Mucosa of gallbladder (tissue), 1 donor: ENCODE measurements at places on chromosomes 7 and 10.
A peak's percentile ranks its signal among the peaks of the same experiment; 100 is the strongest.

DNA sequence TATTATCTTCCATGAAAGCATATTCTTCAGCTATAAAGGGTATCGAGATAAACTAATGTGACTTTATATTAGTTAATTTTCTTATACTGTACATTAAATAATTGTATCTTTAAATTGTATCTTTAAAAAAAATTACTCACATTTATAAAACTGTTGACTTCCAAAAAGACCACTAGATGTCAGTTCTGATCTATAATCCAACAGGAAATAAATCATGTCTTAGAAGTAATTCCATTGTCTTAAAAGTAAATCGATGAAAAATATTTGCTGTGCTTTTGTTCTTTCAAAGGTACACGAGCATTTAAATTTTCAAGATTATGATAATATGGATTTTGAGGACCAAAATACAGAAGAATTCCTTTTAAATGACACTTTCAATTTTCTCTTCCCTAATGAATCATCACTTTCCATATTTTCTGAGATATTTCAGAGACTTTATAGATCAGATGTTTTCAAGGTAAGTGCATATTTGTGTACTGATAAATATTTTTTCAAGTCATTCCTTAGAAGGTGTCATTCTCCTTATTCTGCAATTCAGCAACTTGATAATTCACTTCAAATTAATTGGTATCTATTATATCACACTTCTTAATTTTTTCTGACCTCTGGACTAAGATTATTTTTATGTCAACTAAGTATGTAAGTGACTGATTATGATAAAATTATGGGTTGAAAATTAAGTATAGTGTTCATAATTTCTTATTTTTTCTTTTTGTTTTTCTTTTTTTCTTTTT, 138.5 kb downstream of the CPED1 start:
- no peak for DNase-seq

- no peak for DNase-seq
Measured at GRCh38 chr7:47415318-47416212, 166.3 kb downstream of the TNS3 start.

DNA sequence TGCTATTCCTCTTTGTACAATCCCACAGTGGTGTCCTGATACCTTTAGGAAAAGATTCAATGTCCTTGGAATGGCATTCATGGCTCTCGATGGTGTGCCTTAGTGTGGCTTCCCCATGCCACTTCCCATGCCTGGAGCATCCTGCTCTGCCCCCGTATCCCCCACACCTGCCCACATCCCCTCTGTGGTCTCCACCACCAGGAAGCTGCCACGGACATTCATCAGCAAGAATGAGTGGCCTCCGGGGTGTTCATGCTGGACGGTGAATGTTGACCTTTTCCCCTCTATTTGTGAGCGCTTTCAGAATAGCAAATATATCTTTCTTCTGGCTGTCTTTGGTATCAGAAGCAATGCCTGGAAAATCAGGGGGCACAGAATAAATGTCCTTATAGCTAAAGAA, 262.0 kb upstream of the NRP1 start:
- no peak for DNase-seq

DNA sequence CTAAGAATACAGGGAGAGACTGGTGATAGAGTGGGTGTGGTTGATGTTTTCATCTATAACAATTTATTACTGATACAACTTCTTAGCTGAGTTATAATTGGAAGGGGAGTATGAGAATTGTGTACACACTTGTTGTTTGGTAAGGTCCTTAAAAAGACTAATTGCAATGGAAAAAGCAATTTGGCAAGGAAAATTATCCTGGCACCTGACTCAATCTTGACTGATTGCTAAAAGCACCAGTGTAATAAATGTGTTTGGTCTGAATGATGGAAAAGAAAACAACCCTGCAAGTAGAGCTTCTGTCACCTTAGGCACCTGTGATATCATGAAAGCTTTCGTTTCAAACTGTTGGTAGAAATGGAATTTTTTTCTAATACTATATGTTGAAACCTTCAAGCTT, 6.7 kb upstream of the GSDME start:
- DNase-seq, result no peak

GRCh38 chr10:5942474-5942873, 34.9 kb downstream of the IL15RA start:
- peak; percentile 49 for DNase-seq

DNA sequence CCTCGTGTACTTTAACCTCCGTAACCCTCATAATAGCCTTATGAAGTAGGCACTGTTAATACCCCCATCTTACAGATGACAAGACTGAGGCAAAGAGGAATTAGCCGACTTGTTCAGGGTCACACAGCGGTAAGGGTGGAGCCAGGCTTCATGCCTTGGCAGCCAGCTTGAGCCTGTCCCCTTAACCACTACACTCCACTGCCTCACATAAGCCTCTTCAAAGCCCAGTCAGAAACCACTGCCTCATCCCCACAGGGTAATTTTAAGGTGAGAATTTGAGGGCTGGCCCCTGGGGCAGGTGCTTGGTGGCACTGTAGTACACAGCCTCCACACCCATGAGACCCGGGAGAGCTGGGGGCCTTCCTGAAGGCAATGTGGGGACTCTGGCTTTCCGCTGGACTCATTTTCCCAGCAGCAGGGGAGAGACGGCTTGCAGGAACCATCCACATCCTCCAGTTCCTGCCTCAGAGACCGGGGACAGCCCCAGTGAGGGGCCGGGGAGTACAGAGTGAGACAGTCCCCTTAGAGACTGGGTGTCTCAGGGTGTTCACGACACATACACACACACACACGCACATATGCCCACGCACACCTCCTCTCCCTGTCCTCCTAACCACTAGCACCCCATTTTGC, 7.6 kb upstream of the C10orf105 start:
- DNase-seq, result no peak

- no peak for DNase-seq
Measured at GRCh38 chr7:5649641-5650040, 131.8 kb downstream of the RNF216 start.

DNA sequence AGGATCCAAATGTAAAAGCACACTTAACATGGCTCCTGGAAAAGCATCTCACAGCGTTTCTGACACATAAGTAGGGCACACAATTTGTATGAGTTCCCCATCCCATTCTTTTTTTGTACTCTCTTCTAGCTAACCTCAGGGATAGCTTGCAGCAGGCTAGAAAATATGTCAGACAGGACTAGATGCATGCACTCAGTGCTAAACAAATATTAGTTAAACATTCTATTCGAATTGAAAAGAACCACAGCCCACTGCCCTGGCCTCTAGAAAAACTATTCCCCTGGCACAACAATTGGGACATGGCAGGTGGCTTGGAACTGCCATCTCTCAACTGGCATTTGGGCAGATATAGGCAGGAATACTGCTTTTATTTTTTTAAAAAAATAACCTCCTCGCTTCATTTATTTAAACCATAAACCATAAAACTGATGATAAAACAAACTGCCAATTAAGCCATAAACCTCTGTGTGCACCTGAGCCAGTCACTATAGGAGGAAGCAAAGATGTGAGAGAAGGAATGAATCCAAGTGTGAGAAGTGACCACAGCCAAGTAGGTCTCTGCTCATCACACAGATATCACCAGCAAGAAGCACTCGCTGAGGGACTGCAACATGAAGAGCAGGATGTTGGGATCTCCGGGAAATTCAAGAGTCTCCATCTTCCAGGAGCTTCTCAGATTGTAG, 394.1 kb downstream of the NEBL start:
- no peak for DNase-seq

DNA sequence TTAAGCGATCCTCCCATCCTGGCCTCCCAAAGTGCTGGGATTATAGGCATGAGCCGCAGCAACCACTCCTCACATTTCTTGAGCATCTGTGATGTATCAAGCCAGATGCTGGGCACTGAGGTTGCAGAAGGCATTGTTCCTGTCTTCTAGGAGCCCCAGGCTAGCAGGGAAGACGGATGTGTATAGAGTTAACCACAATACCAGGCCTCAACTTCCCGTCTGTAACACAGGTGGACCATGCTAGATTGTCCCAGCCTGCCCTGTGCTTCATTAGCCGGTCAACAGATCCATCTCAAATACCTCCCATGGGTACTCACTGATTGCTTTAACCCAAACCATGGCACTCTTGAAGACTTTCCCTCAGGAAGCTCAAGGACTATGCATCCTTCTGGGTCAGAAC, 1.8 kb upstream of the CLDN4 start:
- DNase-seq, result no peak

DNA sequence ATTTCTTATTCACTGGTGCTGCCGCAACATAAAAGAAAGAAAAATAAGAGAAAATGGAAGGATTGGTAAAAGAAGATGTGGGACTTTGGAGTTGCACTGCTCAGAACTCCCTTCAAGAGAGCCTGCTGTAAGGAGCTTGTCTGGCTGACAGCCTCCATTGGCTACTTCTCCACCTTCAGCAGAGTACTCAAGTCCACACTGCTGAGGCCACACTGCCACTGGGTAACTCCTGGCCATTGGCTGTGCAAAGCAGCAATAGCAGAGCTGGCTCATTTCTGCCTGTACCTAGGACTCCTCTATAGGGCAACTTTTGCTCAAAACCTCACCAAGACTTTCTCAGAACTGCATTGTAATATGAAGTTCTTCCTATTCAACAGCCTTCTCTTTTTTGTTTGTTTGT, 38.7 kb upstream of the PCLO start:
- DNase-seq, result no peak

GRCh38 chr7:48512892-48513291, 341.6 kb downstream of the ABCA13 start:
- no peak for DNase-seq

- no peak for DNase-seq
Measured at GRCh38 chr7:75776295-75776971, 4.4 kb upstream of the CCL26 start.

DNA sequence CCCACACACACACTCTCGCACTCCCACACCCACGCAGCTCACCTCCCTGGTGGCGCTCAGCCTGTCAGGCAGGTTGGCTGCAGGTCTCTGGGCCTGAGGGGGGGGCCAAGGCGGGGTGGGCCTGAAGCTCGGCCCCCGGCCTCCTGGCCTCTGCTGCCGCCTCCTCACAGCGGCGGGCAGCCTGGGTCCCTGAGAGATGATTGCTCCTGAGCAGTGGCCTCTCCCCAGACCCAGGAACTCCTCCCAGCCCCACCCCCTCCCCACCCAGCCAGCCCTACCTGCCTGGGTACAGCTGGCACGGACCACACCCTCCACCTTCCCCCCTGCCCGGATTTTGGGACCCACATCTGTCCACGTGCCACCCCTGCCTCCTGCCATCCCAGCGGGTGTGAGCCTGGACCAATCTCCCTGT, 4.6 kb upstream of the TMEM184A start:
- DNase-seq, result no peak

DNA sequence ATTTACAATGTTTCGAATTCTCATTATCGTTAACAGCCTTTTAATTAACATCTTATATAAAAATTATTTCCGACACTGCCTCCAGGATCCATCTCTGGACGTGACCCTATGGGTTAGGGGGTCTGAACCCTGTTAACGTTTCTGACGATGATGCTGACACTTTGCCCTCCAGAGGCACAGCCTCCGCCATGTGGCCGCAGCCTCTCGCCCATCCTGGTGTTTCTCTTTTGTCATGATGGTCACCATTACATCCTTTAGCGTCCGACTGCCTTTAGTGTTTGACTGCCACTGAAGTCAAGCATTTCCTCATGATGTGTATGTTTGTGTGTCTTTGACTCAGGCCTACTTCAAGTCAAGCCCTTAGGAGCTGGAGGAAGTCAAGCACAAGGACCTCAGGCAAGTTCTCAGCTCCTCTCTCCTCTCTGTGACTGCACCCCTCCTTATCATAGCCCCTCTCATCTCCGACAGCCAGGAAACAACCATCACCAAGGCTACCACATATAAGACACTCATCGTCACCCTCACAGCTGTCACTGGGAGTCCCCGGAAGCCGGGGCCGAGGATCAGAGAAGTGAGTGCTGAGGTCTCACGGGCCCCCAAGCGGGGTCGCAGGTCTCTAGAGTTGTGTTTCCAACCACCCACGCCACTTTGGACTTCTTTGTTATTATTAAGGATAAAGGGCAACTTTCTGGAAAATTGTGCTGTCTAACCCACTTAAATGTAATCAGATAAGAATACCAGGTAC, 96.1 kb upstream of the PPP2R2D start:
- no peak for DNase-seq

DNA sequence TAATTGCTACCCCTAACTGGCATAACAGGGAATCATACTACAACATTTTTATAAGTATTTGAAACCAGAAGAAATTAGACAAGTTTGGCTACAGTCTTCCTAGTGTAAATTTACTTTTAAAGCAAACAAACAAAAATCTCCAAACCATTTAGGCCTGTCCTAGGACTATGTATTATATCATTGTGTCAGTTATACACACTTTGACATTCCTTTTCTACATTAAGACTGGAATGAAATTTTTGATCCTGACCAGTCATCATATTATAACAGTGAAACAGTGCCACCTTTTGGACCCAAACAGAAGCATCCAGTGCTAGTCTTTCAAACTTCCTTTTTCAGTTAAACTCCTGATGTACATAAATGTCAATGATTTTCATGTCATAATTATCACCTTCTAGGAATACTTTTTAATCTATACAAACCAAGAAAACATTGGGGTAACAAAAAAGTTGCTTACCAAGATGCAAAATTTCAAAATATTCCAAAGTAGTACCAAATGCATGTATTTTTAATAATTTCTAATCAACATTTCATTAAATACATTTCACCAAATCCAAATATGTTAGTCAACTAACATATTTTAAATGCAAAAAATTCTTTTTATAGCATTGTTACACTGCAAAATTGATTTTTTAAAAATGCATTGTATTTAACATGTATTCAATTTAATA, 75.7 kb downstream of the IMMP2L start:
- DNase-seq, result no peak

GRCh38 chr7:67990716-67991115, 994.1 kb downstream of the TYW1 start:
- DNase-seq, result no peak

GRCh38 chr7:69787736-69788431, 189.6 kb downstream of the AUTS2 start:
- no peak for DNase-seq

DNA sequence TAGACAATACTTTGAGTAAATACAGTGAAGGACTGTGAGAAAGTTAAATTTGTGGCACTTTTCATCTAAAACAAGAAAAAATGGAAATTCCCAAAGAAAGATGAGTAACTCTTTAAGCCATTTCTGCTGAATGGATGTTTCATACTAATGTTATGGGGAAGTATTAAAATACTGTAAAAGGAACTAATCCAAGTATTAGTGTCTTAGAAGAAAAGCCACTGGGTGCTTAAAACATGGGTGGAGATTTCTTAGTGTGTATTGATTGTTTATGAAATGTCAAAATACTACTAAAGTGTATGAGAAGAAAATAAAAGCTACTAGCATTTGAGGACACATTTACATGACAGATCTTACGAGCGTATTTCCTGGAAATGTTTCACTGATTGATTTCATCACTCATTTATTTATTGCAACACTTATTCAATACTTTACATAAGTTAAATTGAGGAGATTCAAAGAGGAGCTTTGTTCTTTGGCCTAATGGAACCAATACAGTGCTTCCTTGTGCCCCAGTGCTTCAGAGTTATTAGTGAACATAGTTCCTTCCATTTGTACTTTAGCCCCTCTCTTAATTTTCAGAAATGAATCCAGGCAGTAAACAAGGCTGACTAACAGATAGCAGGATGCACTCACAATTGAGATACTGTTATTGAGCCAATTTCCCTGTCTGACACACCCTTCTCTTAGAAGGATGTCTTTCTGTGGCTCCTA, 155.5 kb upstream of the AHR start:
- DNase-seq, result no peak

GRCh38 chr7:36082910-36083309, 70.1 kb upstream of the EEPD1 start:
- DNase-seq, result no peak

- no peak for DNase-seq
Measured at GRCh38 chr10:114859222-114859621, 37.6 kb downstream of the FHIP2A start.
